ENCODE measurements at places on chromosomes 7 and 10.

DNA sequence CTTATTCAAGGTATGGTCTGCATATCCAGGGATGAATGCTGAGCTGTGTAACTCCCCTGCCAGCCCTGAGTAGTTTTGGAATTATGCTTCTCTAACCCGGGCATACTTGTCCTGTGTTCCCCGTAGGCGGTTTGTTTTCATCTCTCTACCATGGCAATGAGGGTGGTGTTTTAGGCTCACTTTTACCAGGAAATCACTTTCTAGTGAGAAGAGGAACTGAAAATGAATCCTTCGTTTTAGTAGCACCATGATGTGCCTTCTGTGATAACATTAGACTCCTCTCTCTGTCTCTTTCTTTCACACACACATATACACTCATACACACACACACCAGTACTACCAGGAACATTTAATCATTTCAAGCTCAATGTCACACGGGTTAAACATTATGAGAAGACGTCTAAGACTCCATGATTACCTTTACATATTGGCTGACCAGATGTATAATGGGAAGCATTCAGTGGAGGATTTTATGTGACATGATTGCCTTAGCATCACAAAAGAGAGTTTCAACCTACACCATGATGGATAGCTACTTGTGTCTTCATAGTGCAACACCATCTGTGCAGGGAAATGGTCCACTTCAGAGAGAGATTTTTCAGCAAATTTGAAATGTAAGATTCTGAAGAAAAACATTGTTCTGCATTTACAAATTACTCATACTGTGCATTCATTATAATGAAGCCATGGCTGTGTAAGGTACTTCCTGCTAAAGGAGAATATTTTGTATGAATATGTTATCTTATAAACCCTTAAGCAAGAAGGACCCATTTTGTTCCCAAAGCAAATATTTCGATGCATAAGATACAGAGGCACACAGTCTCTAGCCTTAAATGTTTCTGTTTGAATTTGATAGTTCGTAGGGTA is 31.0 kb upstream of the PFKP start:
- peak; percentile 50 for DNase-seq

GRCh38 chr7:112930787-112931186 is 140.6 kb upstream of the TMEM168 start:
- DNase-seq = no peak

DNA sequence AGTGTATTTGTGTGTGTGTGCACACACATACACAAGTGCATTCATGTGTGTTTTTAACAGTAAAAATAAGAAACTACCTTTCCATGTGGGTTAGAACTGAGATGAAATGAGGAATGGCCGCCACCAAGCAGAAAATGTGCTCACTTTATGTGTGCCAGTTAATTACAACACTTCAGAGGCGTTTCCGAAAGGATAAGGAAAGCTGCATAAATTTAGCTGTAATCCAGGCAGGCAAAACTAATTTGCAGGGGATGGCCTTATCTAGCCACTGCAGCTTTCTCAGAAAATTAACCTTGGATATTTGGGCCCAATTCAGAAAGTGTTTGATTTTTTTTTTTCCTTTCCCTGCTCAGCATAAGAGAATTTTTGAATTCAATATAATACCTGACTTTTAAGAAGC is 328.8 kb upstream of the PHF14 start:
- no peak for DNase-seq

- no peak for DNase-seq
Measured at GRCh38 chr10:3497581-3497980, 287.4 kb downstream of the KLF6 start.

GRCh38 chr10:110495731-110496552 is 1.8 kb upstream of the DUSP5 start:
- DNase-seq = peak; percentile 41

DNA sequence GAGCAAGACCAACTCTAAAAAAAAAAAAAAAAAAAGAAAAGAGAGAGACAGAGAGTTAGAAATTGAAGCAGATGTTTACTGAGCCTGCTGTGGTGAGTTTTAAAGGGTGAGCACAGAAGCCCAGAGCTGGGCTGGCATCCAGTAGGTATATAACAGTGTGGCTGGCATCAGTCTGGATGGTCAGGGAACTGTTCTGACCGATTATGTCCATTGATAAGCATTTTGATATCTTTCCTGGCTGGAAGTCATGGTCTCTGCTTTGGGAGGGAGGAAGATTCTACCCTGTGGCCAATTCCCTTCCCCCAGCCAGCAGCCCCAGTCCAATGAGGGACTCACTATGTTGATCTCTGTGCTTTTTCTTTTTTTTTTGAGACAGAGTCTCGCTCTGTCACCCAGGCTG is 65.2 kb upstream of the PODXL start:
- no peak for DNase-seq

- DNase-seq = no peak
Measured at GRCh38 chr7:32921896-32922295, 30.3 kb upstream of the KBTBD2 start.

- DNase-seq = no peak
Measured at GRCh38 chr7:6438427-6438826, 9.3 kb downstream of the DAGLB start.

DNA sequence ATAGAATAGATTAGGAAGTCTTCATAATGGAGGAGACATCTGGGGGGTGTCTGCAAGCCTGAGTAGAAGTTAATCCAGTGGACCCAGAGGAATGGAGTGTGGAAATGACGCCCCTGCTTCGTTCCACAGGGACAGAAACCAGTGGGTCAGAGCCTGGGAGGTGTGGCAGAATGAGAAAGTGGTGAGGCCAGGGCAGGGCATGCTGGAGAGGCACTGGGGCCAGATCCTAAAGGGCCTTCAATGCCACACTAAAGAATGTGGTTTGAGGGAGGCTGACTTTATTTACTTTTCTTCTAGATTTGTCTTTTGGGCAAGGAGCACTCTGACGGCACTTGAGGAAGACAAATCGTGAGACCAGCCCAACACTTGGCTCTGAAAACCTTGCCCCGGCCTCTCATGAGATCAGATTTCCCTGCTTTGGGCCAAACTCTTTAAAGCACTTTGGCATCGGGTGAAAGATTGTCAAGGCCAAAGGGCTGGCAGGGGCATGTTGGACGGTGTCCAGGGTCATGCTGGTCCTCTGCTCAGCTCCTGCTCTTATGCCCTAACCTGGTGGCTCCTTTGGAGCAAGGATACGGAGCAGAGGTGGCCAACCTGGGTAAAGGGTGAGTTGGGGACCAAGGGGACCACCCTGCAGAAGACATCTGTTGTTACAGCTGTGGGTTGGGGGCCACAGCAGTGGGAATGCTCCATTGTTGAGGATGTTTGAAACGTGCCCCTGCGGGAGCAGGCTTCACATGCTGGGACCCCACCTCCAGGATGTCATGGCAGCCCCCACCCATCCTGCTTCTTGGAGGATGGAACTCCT is 157.0 kb upstream of the ZMIZ1 start:
- no peak for DNase-seq

- no peak for DNase-seq
Measured at GRCh38 chr10:69884686-69885085, 83.0 kb downstream of the COL13A1 start.

DNA sequence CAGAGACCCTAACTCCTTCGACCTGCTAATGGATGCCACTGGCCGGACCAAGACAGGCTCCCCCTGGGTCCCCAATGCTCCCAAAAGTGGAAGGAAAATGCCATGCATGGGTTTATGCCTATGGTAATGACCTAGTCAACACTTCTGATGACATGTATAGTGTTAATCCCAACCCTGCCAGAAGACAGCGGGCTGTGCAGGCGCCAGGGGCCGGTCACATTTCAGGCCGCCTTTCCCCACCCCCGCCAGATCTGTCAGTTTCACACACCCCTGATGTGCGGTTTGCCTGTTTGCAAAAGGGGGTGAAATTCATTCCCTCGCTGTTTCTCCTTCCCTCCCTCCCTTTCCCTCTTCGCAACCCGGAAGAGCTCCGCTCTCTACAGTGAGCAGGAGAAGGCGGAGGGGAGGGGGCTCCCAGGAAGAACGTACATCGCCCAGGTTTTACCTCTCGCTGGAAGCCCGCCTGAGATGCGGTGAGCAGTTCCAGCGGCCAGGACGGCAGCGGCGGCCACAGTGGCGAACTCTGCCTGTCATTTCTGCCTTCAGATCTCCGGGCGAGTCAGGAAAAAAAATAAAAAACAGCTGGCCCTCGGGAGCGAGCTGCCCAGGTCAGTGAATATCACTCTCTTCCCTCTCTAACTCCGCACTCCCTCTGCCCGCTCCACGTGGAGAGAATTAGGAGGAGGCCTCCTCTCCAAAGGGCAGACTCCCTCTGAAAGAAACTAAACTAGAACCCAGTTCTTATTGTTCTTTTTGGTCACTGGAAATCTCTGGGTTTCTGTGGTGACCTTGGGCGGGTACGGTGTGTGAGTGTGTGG is 9.4 kb upstream of the GATA3 start:
- DNase-seq = no peak
